Activated CD8-positive, alpha-beta T cell treated with anti-CD3 and anti-CD28 coated beads, Interleukin-2, amount 10 ng/mL, durations not matched to agents 7 days and 5 days (primary cell): ENCODE measurements at places on chromosomes 13 and 19. TPM values are rescaled to one million over a fixed set of nuclear protein-coding genes. Genes with fewer than 3 reads are reported as not detected.

TMPRSS9 gene
- not detected for total RNA-seq

DNA sequence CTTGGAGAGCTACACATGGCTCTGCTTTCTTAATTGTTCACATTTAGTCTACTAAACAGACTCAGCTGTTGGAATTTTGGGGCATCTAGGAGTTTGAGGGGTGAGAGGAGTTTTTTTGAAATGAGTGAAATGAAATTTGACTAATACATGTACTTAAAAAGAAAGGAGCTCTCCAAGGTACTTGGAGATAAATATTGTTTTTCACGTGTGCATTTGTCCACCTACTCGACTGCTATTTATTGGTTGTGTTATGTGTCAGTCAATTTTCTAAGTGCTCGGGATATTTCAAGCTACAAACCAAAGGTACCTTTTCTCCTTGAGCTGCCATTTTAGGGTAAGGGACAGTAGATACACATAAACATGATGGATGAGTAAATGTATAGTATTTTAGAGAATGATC lies 697.0 kb downstream of the LIG4 start:
- no peaks in the 10 kb centered on the region for H3K27me3 ChIP-seq
- H3K4me3 ChIP-seq, result no peak overlapping the region
- H3K4me1 ChIP-seq, result no peaks in the 10 kb centered on the region
- no peaks in the 10 kb centered on the region for H3K36me3 ChIP-seq
- no peak for DNase-seq

GRCh38 chr19:485077-485476 lies 11.2 kb upstream of the MADCAM1 start:
- peaks cover 9% of the 10 kb centered on the region for H3K4me1 ChIP-seq
- H3K27ac ChIP-seq, result no peak overlapping the region
- no peak overlapping the region for H3K4me3 ChIP-seq
- H3K36me3 ChIP-seq, result peaks cover 19% of the 10 kb centered on the region

DNA sequence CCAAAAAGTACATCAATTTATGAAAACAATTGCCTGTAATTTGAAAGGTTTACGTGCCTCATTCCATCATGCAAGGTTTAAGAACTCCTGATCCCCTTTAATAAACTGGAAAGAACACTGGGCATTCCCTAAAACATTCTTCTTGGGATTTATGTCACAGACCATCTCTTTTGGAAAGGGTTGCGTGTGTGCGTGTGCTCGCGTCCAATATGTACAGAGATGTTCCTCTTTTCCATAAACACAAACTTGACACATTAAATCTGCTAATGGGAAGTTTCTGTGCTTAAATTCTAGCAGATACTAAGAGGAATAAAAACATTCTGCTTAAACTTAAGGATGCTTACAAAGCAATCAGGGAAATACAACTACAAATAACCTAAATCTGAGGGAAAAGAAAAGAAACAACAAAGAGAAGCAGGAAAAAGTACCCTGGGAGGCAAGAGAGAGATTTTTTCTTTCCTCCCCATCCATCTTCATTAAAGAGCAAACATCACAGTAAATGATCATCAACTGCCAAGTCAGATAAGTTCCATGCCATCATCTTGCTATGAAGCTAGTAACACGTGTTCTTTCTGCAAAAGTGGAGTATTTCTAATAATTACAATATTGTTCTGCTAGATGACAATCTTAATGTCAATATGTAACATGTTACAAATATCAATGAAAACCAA lies 83.7 kb downstream of the STK24 start:
- H3K4me3 ChIP-seq, result no peak overlapping the region
- H3K4me1 ChIP-seq, result peaks cover 34% of the 10 kb centered on the region
- no peak overlapping the region for H3K27ac ChIP-seq
- no peak for DNase-seq
- H3K36me3 ChIP-seq, result peaks cover 10% of the 10 kb centered on the region

DNA sequence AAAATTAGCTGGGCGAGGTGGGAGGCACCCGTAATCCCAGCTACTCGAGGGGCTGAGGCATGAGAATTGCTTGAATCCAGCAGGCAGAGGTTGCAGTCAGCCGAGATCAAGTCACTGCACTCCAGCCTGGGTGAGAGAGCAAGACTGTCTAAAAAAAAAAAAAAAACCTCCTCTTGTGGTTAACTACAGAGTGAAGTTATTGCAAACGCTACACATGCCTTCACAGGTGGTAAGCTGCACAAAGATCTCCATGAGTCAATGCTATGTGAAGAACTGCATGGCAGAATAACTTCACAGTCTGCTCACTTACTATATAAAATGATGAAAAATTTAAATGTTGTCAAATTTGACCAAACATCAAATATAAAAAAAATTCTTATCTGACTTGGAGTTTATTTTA lies 436.8 kb downstream of the FGF14 start:
- no peak for DNase-seq
- no peaks in the 10 kb centered on the region for H3K36me3 ChIP-seq

GRCh38 chr13:46071590-46072249 lies 19.2 kb upstream of the ZC3H13 start:
- H3K4me1 ChIP-seq, result no peaks in the 10 kb centered on the region
- H3K36me3 ChIP-seq, result no peaks in the 10 kb centered on the region
- peaks cover 4% of the 10 kb centered on the region for H3K27me3 ChIP-seq
- H3K4me3 ChIP-seq, result no peak overlapping the region
- no peak for DNase-seq
- no peak overlapping the region for H3K27ac ChIP-seq
